ENCODE measurements at places on chromosomes 12 and 14.

GRCh38 chr12:64714551-64714968 lies 44.6 kb downstream of the GNS start:
- DNase-seq, result no peak

DNA sequence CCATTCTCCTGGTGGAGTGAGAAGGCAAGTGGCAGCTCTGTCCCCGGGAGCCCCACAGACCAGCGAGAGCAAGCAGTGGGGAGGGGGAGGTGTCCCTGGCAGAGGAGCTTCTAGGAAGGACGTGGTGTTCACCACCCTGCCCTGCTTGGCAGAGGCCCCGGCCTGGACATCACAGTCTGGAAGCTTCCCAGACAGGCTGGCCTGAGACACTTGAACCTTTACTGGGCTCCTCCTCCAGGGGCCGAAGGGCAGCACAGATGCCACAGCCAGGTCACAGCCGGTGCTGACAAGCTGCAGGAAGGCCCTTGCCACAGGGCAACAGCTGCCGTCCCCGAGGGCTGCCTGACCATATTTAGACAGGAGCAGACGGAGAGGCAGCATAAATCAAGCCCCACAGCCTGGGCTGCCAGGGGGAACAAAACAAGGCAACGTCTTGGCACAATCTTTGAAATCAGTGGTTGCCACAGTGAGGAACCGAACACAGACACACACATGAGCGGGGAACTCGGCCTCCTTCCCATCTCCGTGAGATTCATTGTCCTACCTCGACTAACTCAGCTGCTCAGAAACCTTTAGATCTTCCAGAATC lies 28.5 kb downstream of the PRIMA1 start:
- no peak for DNase-seq

DNA sequence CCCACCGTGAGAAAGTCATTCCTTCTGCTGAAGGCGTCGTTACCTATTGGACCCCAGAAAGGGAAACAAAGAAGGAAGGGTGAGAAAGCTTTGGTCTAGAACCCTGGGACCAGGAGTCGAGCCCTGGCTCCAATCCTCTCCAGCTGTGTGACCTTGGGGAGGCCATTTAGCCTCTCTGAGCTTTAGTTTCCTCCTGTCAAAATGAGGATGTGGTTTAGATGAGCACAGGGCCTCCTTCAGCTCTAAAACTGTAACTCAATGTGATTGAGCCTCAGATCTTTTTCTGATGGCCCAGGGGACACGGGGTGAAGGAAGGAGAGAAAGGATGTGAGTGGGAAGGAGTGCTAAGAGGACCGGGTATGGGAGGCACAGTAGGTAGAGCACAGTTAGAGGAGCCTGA lies 7.7 kb downstream of the JDP2 start:
- DNase-seq, result no peak

- DNase-seq, result no peak
These were observed 10.6 kb downstream of the CCDC88C start for GRCh38 chr14:91406982-91407381.

DNA sequence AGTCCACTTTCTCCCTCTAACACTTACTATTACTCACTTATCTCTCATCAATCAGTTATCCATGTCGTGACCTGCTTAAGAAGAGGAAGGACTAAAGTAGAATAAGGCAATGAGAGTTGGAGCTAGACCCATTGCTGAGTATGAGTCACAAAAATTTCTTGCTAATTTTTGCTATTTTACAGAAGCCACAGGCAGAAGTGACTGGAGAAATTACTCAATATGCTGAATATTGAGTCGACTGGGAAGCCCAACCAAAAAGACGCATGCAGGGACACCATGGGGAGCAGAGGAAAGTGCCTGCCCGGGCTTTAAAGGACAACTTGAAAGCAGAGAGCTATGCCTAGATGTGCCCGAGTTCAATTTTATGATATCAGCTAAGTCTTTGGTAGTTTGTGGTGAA lies 115.4 kb upstream of the FOXG1 start:
- DNase-seq, result no peak

- DNase-seq, result no peak
These were observed 89.6 kb downstream of the C12orf75 start for GRCh38 chr12:105420046-105420445.

GRCh38 chr14:82689948-82690347 lies 1156.3 kb upstream of the SEL1L start:
- no peak for DNase-seq

GRCh38 chr14:24255931-24256711 lies 6.9 kb downstream of the TGM1 start:
- no peak for DNase-seq

DNA sequence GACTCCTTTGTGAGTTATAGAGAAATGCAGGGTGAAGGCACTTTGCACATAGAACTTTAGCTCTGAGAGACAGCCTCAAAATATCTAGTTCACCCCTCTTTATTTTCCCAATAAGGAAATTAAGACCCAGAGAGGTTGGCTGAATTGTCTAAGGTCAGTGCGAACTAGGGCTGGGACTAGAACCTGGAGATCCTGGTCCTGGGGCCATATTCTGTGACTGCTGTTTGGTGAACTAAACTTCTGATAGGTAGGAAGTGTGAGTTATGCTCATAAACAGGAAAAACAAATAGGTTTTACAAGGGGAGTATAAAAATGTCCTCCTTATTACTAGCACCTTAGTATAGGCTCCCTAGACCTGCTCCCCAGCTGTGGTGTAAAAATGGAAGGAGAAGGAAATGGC lies 53.9 kb downstream of the DAD1 start:
- DNase-seq, result no peak

DNA sequence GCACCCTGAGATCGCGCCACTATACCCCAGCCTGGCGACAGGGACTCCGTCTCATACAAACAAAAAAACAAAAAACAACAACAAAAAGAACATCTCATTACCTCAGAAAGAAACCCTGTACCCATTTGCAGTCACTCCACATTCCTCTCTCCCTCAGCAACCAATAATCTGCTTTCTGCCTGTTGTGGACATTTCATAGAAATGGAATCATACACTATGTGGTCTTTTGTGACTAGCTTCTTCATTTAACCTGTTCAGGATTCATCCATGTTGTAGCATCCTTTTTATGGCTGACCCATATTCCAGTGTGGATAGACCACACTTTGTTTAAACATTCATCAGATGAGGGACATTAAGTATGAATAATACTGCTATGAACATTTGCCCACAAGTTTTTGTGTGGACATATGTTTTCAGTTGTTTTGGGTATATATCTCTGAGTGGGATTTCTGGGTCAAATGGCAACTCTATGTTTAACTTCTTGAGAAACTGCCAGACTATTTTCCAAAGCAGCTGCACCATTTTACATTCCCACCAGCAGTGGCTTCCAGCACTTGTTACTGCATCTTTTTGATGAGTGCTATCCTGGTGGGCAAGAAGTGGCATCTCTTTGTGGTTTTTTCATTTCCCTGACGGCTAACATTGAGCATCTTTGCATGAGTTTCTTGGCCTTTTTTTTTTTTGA lies 5.9 kb upstream of the RCOR1 start:
- no peak for DNase-seq

GRCh38 chr12:50519353-50519752 lies 14.6 kb downstream of the DIP2B start:
- DNase-seq, result no peak

DNA sequence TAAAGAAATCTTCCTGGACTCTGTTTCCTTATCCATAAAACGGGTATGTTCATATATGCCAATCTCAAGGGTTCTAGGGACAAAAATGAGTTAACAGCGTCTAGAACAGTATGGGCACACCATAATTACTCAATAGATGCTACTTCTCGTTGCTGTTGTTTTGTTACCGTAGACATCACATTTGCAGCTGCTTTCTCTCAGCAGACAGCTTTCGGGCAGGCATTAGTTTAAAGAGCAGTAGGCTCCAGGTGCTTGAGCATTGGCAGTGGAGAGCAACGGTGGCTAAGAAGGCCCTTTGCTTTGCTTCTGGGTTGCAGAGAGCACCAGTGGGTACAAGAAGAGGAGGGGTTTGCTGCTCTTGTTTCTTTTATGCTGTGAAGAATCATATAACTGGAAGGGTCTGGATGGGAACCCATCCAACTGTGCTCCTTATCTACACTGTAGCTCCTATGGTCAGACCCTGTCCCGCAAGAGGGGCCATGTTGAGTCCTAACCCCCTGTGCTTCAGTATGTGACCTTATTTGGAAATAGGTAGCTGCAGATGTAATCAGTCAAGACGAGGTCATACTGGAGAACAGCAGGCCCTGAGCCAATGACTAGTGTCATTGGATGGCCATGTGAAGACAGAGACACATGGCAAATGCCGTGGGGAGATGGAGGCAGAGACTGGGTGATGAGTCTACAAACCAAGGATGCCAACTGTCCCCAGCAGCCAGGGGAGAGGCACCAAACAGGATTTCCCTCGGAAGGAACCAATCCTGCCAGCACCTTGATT lies 120.0 kb downstream of the RBM19 start:
- DNase-seq, result no peak

DNA sequence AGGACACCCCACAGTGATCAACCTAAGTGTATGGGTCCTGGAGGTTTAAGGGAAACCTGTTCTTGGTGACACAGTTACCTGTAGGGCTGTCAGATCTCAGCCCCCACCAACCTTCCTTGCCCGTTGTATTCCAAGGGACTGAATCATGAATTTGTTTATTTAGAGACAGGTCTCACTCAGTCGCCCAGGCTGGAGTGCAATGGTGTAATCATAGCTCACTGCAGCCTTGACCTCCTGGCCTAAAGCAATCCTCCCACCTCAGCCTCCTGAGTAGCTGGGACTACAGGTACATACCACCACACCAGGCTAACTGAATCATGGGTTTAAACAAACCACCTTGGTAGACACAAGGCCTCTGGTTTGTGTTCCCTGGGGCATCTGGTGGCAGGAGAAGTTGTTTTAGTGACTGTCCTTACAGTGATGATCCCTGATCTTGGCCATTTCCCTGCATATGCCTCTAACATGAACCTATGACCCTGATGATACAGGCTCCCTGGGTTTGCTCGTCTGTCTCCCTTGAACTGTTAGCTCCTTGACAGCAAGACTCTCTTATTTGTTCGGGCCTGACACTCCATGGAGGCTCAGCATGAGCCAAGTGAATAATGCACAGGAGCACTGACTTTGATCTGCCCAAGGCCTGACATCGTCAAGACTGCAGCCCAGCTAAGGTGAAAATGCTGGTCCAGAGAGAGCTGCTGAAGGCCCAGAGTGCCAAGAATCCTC lies 47.9 kb downstream of the PITPNM2 start:
- no peak for DNase-seq

DNA sequence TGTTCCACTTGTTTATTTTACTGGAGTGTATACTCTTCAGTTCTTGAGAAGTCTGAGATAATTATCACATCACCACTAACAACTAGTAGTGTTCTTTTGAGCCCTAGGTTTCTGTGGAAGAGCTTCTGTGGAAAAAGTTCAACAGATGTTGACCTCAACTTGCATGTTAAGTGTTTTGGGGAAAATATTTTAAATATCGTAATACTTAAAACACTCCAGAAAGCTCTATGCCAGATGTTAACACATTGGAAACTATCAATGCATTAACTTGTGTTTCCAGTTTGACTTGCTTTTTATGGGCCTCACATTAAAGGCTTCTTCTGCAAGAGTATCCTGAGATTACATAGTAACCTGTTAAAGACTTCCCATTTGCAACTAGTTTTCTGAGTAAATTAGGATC lies 173.1 kb downstream of the DUSP6 start:
- DNase-seq, result no peak

DNA sequence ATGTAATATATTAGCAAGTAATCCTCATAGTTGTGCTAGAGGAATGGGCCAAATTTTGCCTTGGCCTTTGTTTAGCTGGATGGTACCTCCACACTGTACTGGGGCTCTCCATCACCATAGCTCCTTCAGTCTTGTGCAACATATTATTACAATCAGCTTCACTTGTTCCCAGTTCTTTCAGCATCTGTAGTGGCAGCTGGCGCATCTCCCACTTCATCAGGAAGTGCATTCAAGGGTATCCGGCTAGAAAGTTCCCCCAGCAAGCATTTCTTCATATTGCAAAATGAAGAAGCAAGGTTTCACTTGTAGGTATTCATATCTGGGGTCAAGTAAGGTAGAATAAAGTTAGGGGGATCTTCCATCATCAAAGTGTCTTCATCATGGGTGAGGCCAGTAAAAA lies 123.7 kb downstream of the IGF1 start:
- DNase-seq, result no peak

DNA sequence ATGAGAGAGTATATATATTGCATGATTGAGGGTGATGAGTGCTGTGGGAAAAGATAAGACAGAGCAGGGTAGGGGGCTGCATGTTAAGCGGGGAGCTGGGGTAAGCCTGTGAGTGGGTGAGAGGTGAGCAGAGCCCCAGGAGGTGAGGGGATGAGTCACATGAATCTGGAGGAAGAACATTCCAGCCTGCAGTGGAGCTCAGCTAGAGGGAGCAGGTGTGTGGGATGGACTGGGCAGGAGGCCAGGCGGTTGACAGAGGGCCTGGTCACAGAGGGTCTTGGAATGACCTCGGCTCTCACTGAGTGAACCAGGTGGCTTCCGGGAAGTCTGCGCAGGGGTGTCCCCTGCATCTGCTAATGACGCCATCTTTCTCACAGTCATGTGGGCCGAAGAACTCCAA lies 44.4 kb downstream of the GIT2 start:
- no peak for DNase-seq

GRCh38 chr14:49677643-49678042 lies 10.4 kb downstream of the POLE2 start:
- DNase-seq, result no peak

- DNase-seq, result no peak
These were observed 6.7 kb downstream of the TAS2R43 start for GRCh38 chr12:11085419-11085818.

DNA sequence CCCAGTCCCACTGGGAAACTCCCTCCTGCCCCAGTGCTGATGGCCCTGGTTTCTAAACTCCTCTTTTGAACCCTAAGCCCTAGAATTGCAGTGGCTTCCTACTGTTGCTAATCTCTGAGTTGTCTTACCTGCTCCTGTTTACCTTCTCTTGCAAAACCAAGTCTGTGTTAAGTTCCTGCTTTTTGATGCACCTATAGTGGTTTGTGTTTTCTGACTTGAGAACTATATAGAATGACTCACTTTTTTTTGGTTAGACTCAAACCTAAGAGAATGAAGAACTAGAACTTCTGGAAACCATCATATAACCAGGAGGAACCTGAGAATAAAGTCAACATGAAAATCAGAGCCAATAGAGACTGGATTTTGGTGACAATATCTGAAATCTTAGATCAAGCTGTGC lies 5.5 kb upstream of the GAS2L3 start:
- no peak for DNase-seq

DNA sequence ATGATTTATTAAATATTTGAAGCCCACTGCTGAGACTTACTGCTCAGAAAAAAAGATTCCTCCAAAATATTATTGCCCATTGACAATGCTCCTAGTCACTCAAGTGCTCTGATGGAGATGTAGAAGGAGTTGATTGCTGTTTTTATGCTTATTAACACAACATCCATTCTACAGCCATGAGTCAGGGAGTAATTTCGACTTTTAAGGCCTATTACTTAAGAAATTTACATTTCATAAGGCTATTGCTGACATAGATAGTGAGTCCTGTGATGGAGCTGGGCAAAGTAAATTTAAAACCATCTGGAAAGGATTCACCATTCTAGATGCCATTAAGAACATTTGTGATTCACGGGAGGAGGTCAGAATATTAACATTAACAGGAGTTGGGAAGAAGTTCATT lies 5.2 kb downstream of the KCNJ8 start:
- DNase-seq, result no peak

GRCh38 chr12:46222636-46223035 lies 46.2 kb downstream of the SLC38A1 start:
- DNase-seq, result no peak

GRCh38 chr14:101010835-101011234 lies 107.3 kb upstream of the RTL1 start:
- no peak for DNase-seq

- DNase-seq, result no peak
These were observed 25.0 kb downstream of the NTF3 start for GRCh38 chr12:5456906-5457305.

- no peak for DNase-seq
These were observed 221.2 kb downstream of the NELL2 start for GRCh38 chr12:44654646-44655639.

Measured in stimulated activated CD8-positive, alpha-beta memory T cell treated with anti-CD3 and anti-CD28 coated beads, Interleukin-15, amount 100 ng/mL, for 1 hour (primary cell).